DND-41 (cell line): ENCODE measurements at places on chromosomes 6 and 20.
A peak's percentile ranks its signal among the peaks of the same experiment; 100 is the strongest.

- no peak for DNase-seq
- no peaks in the 10 kb centered on the region for H3K27me3 ChIP-seq
Observed at GRCh38 chr6:77205936-77206335, 257.4 kb downstream of the HTR1B start.

- no peak overlapping the region for H3K27ac ChIP-seq
- no peaks in the 10 kb centered on the region for H3K36me3 ChIP-seq
- H3K4me3 ChIP-seq: no peak overlapping the region
- H3K4me1 ChIP-seq: no peaks in the 10 kb centered on the region
Observed at GRCh38 chr20:57736738-57737347, 27.0 kb upstream of the PMEPA1 start.

DNA sequence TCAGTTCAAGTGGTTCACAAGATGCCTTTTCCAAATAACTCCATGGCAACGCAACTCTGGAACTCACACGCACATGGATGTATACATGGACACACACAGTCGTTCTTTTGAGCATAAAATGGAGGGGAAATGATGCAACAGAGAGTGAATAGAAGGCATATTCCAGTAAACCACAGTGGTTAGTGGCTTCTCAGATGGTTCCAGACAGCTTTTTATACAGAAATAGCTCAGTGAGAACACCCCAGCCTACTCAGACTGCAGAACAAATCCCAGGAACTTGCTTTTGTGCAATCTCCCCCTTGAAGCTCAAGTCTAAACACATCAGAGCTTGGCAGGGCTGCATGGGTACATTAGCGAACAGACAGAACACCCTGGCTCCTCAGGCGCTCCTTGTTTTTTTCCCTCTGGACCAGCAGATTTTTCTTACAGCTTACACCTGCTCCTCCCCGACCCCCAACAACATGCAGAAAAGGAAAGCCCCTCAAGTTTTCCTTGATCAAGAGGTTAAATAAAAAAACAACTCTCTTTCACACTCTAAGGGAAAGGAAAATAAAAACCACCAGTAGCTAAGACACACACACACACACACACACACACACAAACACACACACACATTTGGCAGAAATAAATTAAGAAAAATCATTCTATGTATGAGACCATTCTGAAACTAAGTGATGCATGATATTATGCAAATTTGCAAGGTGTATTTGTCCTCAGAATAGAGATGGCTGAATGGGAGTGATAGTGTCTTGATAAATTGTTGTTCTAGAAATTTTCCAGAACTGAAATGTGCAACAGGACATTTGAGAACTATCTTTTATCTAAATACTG, 51.2 kb upstream of the RANBP9 start:
- H3K4me1 ChIP-seq: peaks cover 55% of the 10 kb centered on the region
- H3K27me3 ChIP-seq: no peaks in the 10 kb centered on the region
- peak; percentile 84 for DNase-seq
- H3K4me3 ChIP-seq: peak overlapping the region; percentile 7; the same call in 1 of the 2 replicates

DNA sequence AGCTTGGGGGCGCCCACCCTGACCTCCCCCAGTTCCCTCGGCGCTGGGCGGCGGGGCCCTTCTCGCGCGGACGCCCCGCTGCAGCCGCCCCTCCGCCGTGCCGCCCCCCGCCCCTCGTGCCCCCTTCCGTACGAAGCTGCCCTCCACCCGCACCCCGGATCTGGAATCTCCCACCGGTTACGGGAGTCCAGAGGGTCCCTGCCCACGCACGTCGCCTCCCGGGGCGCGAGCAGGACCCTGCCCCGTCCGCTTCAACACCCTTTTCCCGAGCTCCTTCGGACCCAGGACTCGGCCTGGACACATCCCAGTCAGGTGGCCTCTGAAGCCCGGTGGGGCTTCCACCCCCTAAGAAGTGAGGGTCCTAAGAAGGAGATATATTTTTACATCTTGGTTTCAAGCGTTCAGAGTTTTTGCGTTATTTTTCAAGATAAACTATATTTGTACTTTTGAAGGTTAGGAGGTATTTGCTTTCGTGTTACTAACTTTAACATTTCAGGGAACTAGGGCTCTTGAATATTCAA, 506 bp downstream of the ARFGAP1 start:
- peak overlapping the region; percentile 70 for H3K27ac ChIP-seq
- no peaks in the 10 kb centered on the region for H3K27me3 ChIP-seq
- peaks cover 31% of the 10 kb centered on the region for H3K36me3 ChIP-seq

- H3K27me3 ChIP-seq: no peaks in the 10 kb centered on the region
- H3K4me3 ChIP-seq: no peak overlapping the region
- no peaks in the 10 kb centered on the region; the same call in 1 of the 2 replicates for H3K36me3 ChIP-seq
- no peak overlapping the region for H3K27ac ChIP-seq
Observed at GRCh38 chr6:10740061-10740460, 7.5 kb upstream of the TMEM14B start.

- 0 out of 2 replicates have a peak overlapping the region, but pooled peaks have one; percentile 33 for H3K27ac ChIP-seq
- peaks cover 35% of the 10 kb centered on the region for H3K36me3 ChIP-seq
- H3K4me3 ChIP-seq: peak overlapping the region; percentile 79; the same call in 1 of the 2 replicates
Observed at GRCh38 chr6:135052939-135053338, 1.7 kb downstream of the HBS1L start.
